ENCODE measurements at places on chromosomes 4 and X. TPM values are rescaled to one million over a fixed set of nuclear protein-coding genes. Genes with fewer than 3 reads are reported as not detected.

The ZNF185 gene
- 6.2 TPM for polyA plus RNA-seq

The STK26 gene
- 0.17 TPM for polyA plus RNA-seq

The SHROOM3 gene
- 10.8 TPM for polyA plus RNA-seq

The BST1 gene
- 11.9 TPM for polyA plus RNA-seq

The CEP135 gene
- polyA plus RNA-seq: 2.2 TPM

The MAGED4B gene
- polyA plus RNA-seq: 85.5 TPM

The GLOD5 gene
- polyA plus RNA-seq: not detected

DNA sequence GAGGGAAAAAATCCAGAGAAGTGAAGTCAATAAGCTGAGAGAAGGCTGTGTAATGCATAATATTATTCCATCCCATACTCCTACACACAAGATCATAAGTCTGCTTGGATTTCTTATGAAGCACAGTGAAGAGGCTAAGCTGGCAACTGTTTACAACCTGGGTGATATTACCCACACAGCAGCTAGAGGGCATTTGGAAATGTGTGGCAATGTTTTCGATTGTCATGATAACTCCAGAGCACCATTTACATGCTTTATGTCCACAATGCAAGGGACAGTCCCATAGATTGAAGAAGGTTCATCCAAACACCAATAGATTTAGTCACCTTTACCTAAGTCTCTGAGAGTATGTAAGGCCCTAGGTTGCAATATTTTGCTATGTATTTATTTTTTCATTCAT, 412.2 kb downstream of the PPP3CA start:
- DNase-seq: peak; percentile 2

GRCh38 chrX:43553257-43553656, 102.8 kb upstream of the MAOA start:
- no peak for DNase-seq

- DNase-seq: no peak
Measured at GRCh38 chr4:504076-504475, 5.1 kb downstream of the PIGG start.

GRCh38 chr4:110135523-110135922, 62.9 kb downstream of the ELOVL6 start:
- no peak for DNase-seq

DNA sequence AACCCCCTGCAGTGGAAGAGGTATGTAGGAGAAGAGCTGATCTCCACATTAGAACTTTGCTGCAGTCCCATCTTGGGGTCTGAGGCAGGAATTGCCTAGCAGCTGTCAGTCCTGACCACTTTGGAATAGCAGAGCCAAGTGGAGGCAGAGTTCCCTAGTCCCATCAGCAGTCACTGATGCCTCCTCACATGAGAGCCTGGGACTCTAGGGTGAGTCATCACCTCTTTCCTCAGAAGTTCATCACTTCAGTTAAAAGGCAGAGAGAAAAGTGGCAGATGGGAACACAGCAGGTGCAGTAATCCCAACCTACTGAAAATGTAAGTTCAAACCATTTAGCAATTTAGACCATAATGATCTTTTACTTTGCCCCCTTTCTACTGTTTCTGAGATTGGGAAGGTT, 73.9 kb upstream of the MED14 start:
- peak; percentile 49 for DNase-seq

DNA sequence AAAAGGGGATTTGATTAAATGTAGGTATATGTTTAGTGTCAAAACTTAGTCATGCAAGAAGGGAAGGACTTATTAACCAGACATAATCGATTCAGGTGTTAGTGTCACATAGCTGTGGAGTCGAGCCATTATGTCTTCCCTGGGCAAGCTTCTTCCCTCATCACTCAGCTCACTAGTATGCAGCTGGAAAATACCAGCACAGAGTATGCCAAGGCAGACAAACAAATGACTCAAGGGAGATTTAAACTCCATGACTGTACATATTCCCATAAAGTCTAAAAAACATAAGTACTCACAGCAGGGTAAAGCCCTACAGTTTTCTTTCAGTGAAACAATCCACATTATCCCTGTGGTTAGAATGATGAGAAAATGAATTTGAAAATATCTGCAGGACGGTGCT, 304.5 kb downstream of the CBLL2 start:
- peak; percentile 74 for DNase-seq

DNA sequence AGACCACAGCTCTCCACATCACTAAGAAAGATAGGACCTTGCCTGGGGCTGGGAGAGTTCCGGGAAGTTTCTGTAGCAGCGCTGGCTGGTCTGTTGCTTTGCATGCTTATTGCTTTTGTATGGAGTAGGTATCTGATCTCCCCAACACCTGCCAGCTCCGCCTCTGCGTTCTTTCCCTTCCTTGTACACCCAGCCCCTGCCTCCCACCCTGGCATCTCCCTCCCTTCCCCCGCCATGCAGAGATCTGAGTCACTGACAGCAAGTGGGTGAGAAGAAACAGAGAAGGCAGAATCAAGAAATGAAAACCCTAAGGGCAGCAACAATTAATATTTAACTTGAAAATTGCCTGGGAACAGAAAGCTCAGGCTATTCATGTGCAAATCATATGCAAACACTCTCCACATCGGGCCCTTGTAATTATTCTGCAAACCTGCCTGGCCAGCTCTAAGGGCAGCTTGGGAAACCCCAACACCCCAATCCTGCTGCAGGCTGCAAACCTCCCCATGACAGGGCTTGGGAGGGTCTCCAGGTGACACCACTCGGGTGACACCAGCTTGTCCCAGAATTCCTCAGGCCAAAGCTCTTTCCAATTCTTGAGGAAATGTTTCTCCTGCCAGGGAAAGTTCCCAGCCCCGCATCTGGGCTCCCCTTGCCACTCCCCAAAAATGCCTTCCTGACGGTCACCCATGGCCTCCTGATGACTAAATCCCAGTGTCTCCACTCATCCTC, 257.2 kb downstream of the FBXW7 start:
- DNase-seq: no peak

- peak; percentile 51 for DNase-seq
Measured at GRCh38 chr4:39227906-39228305, 45.6 kb downstream of the WDR19 start.

- no peak for DNase-seq
Measured at GRCh38 chrX:94107981-94108380, 434.0 kb downstream of the FAM133A start.

DNA sequence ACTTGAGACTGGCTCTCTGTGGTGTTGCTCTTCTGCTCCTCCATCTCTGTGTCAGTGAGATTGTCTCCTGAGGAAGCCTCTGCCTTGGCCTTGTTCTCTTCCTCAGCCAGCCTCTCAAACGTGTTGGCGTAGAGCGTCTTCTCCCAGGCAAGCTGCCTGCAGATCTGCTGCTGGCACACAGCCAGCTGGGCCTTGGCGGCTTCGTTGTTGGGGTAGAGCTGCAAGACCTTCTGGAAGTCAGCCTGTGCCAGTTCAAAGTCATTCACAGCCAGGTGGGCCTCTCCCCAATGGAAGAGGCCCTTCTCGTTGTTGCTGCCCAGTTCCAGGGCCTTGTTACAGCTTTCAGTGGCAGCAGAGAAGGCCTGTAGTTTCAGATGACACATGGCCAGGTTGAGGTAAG, 159.1 kb downstream of the NDST3 start:
- DNase-seq: no peak

DNA sequence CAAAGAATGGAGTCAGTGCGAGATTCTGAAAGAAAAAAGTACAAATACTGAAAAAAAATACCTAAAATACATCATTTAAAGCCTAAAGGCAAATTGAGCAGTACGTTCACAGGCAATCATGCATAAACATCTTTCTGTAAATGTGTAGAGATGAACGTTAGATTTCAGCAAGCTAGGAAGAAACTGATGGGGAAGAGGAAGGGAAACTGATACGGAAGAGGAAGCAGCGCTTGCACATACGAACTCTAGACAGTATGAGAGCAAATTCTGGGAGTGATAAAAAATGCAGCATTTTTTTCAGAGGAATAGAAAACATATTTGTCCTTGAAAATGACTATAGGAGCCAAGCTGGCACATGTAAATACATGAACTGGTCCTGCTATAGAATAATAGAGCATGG, 9.4 kb downstream of the ANKRD50 start:
- DNase-seq: no peak

- no peak for DNase-seq
Measured at GRCh38 chr4:170395773-170396172, 306.0 kb upstream of the AADAT start.

- DNase-seq: no peak
Measured at GRCh38 chrX:119249891-119250290, 13.8 kb downstream of the PGRMC1 start.

DNA sequence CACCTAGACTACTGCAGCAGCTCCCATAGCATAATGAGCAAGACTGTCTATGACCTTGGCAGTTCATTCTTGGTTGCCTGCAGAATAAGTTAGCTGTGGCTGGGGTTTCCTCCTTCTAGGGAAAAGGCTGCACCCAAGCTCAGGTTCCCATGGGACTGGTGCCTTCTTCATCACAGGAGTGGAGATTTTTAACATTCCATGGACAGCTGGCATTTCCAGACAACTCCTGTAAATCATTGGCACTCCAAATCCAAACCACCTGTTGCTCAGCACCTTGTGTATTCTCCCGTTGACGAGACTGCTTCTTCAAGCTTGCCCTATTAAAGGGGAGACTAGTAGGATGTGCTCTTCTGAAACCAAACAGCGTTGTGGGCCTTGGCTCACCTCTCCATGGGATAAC, 7.8 kb upstream of the NUP54 start:
- DNase-seq: no peak

GRCh38 chr4:1613099-1613495, 71.0 kb downstream of the FAM53A start:
- DNase-seq: no peak

GRCh38 chr4:131061734-131062133, 1965.8 kb downstream of the C4orf33 start:
- no peak for DNase-seq

GRCh38 chr4:55030589-55030988, 94.8 kb downstream of the KDR start:
- DNase-seq: no peak

GRCh38 chr4:53914313-53915016, 149.9 kb downstream of the CHIC2 start:
- DNase-seq: peak; percentile 96
